ENCODE measurements at places on chromosomes 6 and 20.

DNA sequence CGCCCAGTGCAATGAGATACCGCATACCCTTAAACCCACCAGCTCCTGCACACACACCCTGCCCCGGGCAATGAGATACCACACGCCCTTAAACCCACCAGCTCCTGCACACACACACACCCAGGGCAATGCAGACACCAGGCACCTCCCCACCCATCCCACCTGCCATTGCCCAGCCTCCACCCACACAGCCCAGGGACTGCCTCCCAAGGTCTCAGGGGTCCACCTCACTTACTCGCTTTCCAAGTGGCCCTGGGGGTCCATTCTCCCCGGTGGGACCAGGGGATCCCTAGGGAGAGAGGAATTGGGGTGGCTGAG, 24.0 kb downstream of the COL11A2 start:
- no peaks in the 10 kb centered on the region for H3K36me3 ChIP-seq
- no peak overlapping the region for H3K4me3 ChIP-seq
- DNase-seq, result no peak

- no peak for DNase-seq
- no peak overlapping the region for H3K27ac ChIP-seq
- H3K4me1 ChIP-seq, result peaks cover 4% of the 10 kb centered on the region
- no peak overlapping the region for H3K4me3 ChIP-seq
Measured at GRCh38 chr20:58246346-58246745, 17.9 kb upstream of the ANKRD60 start.

- H3K27me3 ChIP-seq, result peaks cover 12% of the 10 kb centered on the region
- no peak for DNase-seq
- no peak overlapping the region for H3K4me3 ChIP-seq
- peaks cover 8% of the 10 kb centered on the region for H3K4me1 ChIP-seq
- no peak overlapping the region for H3K27ac ChIP-seq
- no peaks in the 10 kb centered on the region for H3K36me3 ChIP-seq
Measured at GRCh38 chr20:1204113-1204512, 859 bp downstream of the C20orf202 start.

DNA sequence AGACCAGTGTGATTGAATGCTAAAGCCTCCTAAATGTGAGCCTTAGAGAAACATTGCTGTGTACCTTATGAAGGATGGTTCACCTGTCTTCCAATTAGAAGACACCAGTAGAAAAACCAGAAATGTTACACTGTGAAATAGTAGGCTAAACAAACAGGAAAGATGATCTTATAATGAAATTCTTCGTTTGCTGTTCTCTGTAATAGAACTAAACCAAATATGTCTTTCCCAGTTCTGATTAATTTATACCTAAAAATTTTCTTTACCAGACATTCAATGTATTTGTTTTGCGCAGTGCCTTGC, 114.8 kb downstream of the RTN4IP1 start:
- H3K4me3 ChIP-seq, result peak overlapping the region; percentile 94
- H3K27ac ChIP-seq, result peak overlapping the region; percentile 99
- H3K4me1 ChIP-seq, result peaks cover 67% of the 10 kb centered on the region
- H3K36me3 ChIP-seq, result peaks cover 11% of the 10 kb centered on the region
- no peaks in the 10 kb centered on the region for H3K27me3 ChIP-seq
- DNase-seq, result no peak

DNA sequence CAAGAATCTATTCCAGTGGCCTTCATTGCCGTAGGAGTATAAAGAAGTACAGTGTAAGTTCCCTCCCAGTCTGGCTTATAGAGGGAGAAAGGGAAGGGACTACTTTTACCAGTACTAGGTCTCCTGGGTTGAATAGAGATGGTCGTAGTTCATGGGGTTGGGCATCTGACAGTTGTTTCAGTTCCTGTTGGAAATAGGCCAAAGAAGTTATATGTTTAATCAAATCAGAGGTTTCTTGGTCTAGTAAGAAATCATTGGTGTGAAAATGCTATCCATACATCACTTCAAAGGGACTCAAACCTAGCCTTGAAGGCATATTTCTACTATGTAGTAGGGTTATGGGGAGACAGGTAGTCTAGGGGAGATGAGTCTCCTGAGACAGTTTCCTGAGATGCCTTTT, 45.6 kb upstream of the MAN1A1 start:
- H3K36me3 ChIP-seq, result no peaks in the 10 kb centered on the region
- H3K27ac ChIP-seq, result no peak overlapping the region
- H3K4me1 ChIP-seq, result no peaks in the 10 kb centered on the region
- no peak overlapping the region for H3K4me3 ChIP-seq

DNA sequence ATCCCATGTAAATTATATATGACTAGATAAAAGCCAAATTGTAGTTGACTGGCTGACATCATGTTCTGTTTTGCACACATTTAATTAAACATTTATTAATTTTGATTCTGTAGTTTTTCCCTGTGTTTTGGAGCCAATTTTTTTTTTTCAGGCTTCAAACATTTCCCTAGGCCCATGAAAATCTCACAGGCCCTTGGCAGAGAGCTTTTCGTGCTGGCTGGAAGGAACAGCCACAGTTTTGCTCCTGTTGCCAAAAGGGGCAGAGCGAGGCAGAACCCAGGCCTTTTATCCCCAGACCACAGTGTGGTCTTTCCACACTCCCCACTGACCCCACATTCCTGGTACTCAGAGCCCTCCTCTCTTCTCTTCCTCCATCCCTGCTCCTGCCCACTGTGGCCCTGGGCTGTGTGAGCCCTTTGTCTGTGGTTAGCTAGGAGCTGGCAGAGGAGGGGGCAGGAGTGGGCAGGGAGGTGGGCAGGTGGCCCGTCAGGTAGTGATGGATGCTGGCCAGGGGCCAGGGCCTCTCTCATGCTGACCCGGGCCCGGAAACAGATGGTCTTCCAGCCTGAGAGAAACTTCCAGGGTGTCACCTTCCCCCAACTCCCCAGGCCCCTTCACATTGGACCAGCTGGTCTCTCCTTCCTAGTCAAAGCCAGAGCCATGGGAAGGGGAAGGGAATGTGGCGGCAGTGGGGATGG, 19.4 kb upstream of the CCM2L start:
- no peak overlapping the region for H3K4me3 ChIP-seq
- H3K27ac ChIP-seq, result no peak overlapping the region
- H3K36me3 ChIP-seq, result no peaks in the 10 kb centered on the region
- H3K4me1 ChIP-seq, result no peaks in the 10 kb centered on the region
- DNase-seq, result no peak

GRCh38 chr6:84687431-84687830, 77.0 kb downstream of the TBX18 start:
- DNase-seq, result no peak
- H3K36me3 ChIP-seq, result no peaks in the 10 kb centered on the region
- no peak overlapping the region for H3K4me3 ChIP-seq
- no peaks in the 10 kb centered on the region for H3K4me1 ChIP-seq
- H3K27me3 ChIP-seq, result no peaks in the 10 kb centered on the region

DNA sequence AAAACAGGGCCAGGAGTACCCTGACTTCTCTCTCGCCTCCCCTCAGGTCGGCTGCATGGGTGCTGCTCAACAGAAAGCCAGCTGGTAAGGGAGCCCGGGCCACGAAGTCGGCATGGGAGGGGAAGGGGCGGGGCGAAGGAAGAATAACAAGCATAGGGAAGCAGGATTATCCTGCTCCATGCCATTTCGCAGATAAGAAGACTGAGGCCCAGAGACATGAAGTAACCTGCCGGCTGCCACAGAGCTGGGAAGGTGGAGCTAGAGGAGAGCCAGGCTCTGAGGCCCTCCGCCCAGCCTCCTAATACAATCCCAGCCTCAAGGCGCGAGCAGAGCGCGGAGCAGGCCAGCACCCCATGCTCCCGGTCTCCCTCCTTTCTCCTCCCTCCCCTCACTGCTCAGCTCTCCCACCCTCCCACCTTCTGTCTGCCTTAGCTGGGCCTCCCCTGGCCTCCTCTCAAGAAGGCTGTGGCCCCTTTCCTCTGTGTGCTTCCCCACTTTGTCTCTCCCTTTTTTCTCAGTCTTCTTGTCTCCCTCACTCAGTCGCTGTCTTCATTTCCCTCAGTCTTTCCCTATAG, 13.2 kb upstream of the HMGA1 start:
- H3K27ac ChIP-seq, result peak overlapping the region; percentile 81
- H3K4me3 ChIP-seq, result peak overlapping the region; percentile 38
- H3K27me3 ChIP-seq, result no peaks in the 10 kb centered on the region
- H3K36me3 ChIP-seq, result no peaks in the 10 kb centered on the region

All from activated CD4-positive, alpha-beta T cell treated with anti-CD3 and anti-CD28 coated beads, Interleukin-2, amount 10 ng/mL, durations not matched to agents 7 days and 5 days (primary cell).